ENCODE measurements at places on chromosomes 5 and 9. TPM values are rescaled to one million over a fixed set of nuclear protein-coding genes. Genes with fewer than 3 reads are reported as not detected.

DNA sequence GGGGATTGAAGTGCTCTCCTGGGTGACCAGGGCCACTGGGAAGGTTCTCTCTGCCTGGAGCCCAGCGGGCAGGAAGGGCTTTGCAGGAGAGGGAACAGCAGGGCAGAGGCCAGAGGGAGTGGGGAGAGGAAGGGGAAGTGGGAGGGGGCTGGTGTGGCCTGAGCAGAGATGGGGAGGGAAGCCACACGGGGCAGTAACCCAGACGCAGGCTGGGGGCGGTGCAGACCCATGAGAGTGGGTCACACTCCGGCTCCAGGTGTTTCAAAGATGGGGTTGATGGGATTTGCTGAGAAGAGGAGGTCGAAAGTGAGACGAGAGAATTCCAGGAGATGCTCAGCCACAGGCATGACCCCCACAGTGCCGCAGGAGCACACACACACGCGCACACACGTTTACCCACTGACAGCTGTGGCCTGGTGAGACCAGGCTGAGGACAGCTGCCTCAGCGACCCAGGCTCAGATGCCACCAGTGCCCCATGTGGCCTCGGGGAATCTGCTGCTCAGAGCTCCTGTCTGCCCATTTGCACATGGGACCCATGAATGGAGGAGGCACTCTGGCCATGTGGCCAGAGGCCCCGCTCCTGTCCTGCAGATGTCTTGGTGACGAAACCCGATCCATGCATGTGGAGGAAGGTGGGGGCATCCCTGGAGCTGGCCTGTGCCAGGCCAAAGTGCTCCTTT is 32.7 kb upstream of the FCN2 start:
- no peak for DNase-seq
- H3K4me3 ChIP-seq = no peak overlapping the region
- H3K27me3 ChIP-seq = no peaks in the 10 kb centered on the region
- H3K36me3 ChIP-seq = no peaks in the 10 kb centered on the region
- no peaks in the 10 kb centered on the region for H3K4me1 ChIP-seq

DNA sequence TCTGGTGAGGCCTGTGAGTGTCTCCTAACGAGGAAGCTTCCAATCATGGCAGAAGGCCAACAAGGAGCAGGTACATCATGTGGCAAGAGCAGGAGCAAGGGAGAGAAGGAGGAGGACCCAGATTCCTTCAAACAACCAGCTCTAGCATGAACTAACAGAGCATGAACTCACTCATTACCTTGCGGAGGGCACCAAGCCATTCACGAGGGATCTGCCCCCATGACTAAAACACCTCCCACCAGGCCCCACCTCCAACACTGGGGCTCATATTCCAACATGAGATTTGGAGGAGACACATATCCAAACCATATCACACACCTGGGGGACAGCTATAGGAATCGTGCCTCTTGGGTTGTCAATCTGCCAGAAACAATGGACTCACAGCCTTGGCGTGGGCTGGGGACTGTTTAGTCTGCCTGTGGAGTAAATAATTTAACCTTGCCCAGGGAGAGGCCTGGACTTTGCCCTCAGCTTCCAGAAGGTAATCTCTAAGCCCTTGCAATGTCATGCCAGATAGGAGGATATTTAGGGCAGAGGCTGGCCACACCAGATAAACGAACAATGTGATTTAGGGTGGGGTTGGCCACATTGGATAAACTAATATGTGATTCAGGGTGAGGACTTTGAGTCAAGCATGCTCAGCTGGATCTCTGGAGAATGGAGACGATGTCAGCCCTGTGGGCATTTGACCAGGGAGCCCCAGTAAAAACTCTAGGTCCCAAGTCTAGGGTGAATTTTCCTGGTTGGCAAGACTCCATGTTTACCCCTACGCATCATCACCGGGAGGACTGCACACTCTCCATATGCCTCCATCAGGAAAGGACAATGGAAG is 13.6 kb upstream of the VDAC1 start:
- H3K36me3 ChIP-seq = no peaks in the 10 kb centered on the region
- H3K27ac ChIP-seq = peak overlapping the region; percentile 69
- peak; percentile 92 for DNase-seq
- H3K4me3 ChIP-seq = no peak overlapping the region
- no peaks in the 10 kb centered on the region for H3K27me3 ChIP-seq

DNA sequence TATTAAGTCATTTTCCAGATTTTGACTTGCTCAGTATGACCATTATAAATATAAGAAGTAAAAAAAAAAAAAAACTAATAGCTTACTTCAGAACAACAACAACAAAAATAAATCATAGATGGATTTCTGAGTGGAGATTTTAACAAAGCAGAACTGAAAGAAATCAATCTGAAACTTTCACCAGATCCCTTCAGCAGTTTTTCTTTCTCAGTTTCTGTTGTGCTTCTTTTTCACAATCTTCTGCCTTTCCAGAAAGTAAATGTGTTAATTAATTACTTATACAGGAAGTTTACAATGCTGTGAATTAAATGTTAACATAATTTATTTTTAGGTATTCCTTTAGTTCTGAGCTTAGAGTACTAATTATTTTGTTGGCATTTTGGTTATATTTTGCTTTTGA is 73.5 kb downstream of the CHSY3 start:
- H3K27ac ChIP-seq = no peak overlapping the region
- no peaks in the 10 kb centered on the region for H3K27me3 ChIP-seq
- no peak overlapping the region for H3K4me3 ChIP-seq
- DNase-seq = no peak
- H3K4me1 ChIP-seq = no peaks in the 10 kb centered on the region

DNA sequence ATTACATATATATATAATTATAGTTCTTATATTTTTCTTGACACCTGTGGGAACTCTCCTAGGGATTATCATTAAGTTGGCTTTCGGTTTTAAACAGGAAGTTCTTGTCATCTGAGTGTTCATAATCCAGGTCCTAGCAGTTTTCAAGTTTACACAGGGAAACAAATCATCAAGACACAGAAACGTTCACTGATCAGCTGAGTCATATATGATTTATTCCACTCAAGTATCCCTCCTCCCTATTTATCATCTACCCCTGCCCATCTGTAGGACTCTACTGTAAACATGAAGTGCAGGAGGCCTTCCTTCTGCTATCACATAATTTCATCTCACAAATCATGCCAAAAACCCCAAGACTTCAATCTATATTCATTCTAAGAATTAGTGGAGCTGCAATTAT is 6.3 kb downstream of the SLC25A51 start:
- H3K27ac ChIP-seq = no peak overlapping the region
- no peak for DNase-seq
- H3K36me3 ChIP-seq = peaks cover 3% of the 10 kb centered on the region

- H3K4me1 ChIP-seq = peaks cover 34% of the 10 kb centered on the region
- H3K36me3 ChIP-seq = no peaks in the 10 kb centered on the region
- H3K4me3 ChIP-seq = peak within 1 kb of the TSS; percentile 60
- H3K27me3 ChIP-seq = no peaks in the 10 kb centered on the region
- DNase-seq = peak; percentile 83
Observed at GRCh38 chr9:130834371-130835336, at the start of gene ABL1. Gene ABL1, plus strand, starts transcription at chr9:130835254. Its CDS starts 193 bp downstream, at chr9:130835447.

GRCh38 chr9:95447660-95448420 is 68.9 kb downstream of the PTCH1 start:
- H3K27me3 ChIP-seq = no peaks in the 10 kb centered on the region
- peaks cover 78% of the 10 kb centered on the region for H3K36me3 ChIP-seq
- no peak overlapping the region for H3K4me3 ChIP-seq
- H3K4me1 ChIP-seq = no peaks in the 10 kb centered on the region
- DNase-seq = no peak

SELENOP gene
- total RNA-seq = 1,529 TPM

PRDM9 gene
- total RNA-seq = not detected

- DNase-seq = no peak
- H3K4me1 ChIP-seq = no peaks in the 10 kb centered on the region
- H3K27me3 ChIP-seq = no peaks in the 10 kb centered on the region
- H3K4me3 ChIP-seq = no peak overlapping the region
- no peak overlapping the region for H3K27ac ChIP-seq
- no peaks in the 10 kb centered on the region for H3K36me3 ChIP-seq
Observed at GRCh38 chr9:133657120-133657661, 21.0 kb downstream of the DBH start.

DNA sequence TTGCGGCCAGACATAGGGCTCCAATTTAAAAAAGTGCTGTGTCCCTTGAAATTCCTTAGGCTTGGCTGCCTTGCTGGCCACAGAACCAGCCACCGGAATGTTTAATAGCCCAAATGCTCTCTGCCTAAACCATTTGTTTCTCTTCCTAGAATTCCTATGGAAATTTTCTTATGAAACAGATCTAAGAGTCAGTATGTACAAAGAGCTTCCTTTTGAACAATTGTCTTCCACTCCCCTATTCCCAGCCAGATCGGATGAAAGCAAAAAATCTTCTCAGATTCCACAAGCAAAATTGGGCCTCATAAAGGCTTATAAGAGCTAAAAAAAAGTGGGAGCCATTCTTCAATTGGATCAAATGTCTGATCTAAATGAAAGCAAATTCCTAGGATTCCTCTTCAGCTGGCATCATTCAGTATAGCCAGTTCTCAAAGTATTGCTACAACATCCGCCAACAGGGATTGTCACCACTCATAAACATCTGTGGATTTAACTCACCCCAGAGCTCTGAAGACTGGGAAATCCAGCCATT is 104.3 kb downstream of the CEMIP2 start:
- no peak overlapping the region for H3K27ac ChIP-seq
- no peaks in the 10 kb centered on the region for H3K36me3 ChIP-seq
- H3K4me1 ChIP-seq = no peaks in the 10 kb centered on the region
- H3K27me3 ChIP-seq = no peaks in the 10 kb centered on the region
- H3K4me3 ChIP-seq = no peak overlapping the region

GRCh38 chr9:35771075-35771433 is 17.0 kb upstream of the MSMP start:
- no peaks in the 10 kb centered on the region for H3K27me3 ChIP-seq
- H3K36me3 ChIP-seq = no peaks in the 10 kb centered on the region
- H3K4me3 ChIP-seq = no peak overlapping the region
- H3K4me1 ChIP-seq = no peaks in the 10 kb centered on the region

INSL4 gene
- total RNA-seq = not detected

DNA sequence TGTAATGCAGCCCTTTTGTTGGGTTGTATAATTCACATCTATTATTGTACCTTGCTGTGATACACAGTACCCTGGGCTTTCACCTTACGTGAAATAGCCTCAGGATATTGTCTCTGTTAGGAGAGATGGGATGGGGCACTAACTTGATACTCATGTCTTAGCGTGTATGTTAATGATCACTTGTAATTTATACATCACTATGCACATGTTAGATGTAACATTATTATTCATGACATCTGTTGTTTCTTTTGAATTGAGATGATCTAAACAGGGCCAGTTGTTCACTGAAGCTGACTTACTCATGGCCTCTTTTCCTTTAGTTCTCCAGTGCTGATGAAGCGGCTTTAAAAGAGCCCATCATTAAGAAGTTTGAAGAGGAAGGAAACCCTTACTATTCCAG is 65.2 kb downstream of the MCCC2 start:
- no peak overlapping the region for H3K27ac ChIP-seq
- no peaks in the 10 kb centered on the region for H3K4me1 ChIP-seq
- no peak for DNase-seq
- H3K36me3 ChIP-seq = no peaks in the 10 kb centered on the region
- no peak overlapping the region for H3K4me3 ChIP-seq
- no peaks in the 10 kb centered on the region for H3K27me3 ChIP-seq

- H3K4me3 ChIP-seq = no peak overlapping the region
- no peaks in the 10 kb centered on the region for H3K27me3 ChIP-seq
- no peak for DNase-seq
- no peaks in the 10 kb centered on the region for H3K36me3 ChIP-seq
Observed at GRCh38 chr9:26034786-26035185, 356.5 kb upstream of the TUSC1 start.

KCNIP1 gene
- total RNA-seq = not detected

GRCh38 chr9:17847908-17848307 is 269.0 kb downstream of the SH3GL2 start:
- H3K27me3 ChIP-seq = no peaks in the 10 kb centered on the region
- no peak for DNase-seq
- no peaks in the 10 kb centered on the region for H3K4me1 ChIP-seq

- H3K27ac ChIP-seq = no peak overlapping the region
- H3K36me3 ChIP-seq = no peaks in the 10 kb centered on the region
- no peaks in the 10 kb centered on the region for H3K4me1 ChIP-seq
- no peak for DNase-seq
- no peak overlapping the region for H3K4me3 ChIP-seq
Observed at GRCh38 chr5:137234973-137235943, 263.9 kb downstream of the SPOCK1 start.

OR1Q1 gene
- not detected for total RNA-seq

- H3K4me3 ChIP-seq = no peak overlapping the region
- H3K4me1 ChIP-seq = no peaks in the 10 kb centered on the region
- no peak for DNase-seq
- H3K27me3 ChIP-seq = no peaks in the 10 kb centered on the region
- H3K27ac ChIP-seq = no peak overlapping the region
- H3K36me3 ChIP-seq = no peaks in the 10 kb centered on the region
Observed at GRCh38 chr5:179870952-179871351, 12.3 kb upstream of the MRNIP start.

DNA sequence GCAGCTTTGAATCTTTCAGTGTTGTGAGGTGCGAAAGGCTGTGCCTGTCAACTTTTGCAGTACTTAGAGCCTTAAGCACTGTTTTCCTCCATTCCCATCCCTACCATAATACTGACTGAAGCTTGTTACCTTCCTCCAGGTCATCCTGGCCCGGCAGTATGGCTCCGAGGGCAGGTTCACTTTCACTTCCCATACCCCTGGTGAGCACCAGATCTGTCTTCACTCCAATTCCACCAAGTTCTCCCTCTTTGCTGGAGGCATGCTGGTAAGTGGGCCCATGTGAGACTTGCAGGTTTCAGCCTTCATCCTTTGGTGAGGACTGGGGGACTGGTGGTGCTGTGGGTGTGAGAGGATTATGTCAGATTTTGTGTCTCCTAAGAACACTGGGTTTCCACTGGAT is 1.5 kb downstream of the TMED9 start:
- DNase-seq = no peak
- peaks cover 33% of the 10 kb centered on the region for H3K36me3 ChIP-seq
- no peak overlapping the region for H3K27ac ChIP-seq
- H3K4me3 ChIP-seq = peak overlapping the region; percentile 26
- no peaks in the 10 kb centered on the region for H3K27me3 ChIP-seq

PCDHB15 gene
- 0.27 TPM for total RNA-seq
